Immature natural killer cell (primary cell): ENCODE measurements at places on chromosomes 3 and 15.
A peak's percentile ranks its signal among the peaks of the same experiment; 100 is the strongest.

- no peak overlapping the region for H3K27ac ChIP-seq
- DNase-seq, result peak; percentile 23
- no peaks in the 10 kb centered on the region for H3K4me1 ChIP-seq
- H3K27me3 ChIP-seq, result peaks cover 4% of the 10 kb centered on the region
- no peaks in the 10 kb centered on the region for H3K36me3 ChIP-seq
Observed at GRCh38 chr3:122392868-122393844, 9.2 kb downstream of the FAM162A start.

GRCh38 chr3:127440384-127440783 is 150.1 kb downstream of the TPRA1 start:
- H3K27me3 ChIP-seq, result peaks cover 7% of the 10 kb centered on the region
- no peak for DNase-seq
- H3K4me1 ChIP-seq, result no peaks in the 10 kb centered on the region
- H3K27ac ChIP-seq, result no peak overlapping the region

DNA sequence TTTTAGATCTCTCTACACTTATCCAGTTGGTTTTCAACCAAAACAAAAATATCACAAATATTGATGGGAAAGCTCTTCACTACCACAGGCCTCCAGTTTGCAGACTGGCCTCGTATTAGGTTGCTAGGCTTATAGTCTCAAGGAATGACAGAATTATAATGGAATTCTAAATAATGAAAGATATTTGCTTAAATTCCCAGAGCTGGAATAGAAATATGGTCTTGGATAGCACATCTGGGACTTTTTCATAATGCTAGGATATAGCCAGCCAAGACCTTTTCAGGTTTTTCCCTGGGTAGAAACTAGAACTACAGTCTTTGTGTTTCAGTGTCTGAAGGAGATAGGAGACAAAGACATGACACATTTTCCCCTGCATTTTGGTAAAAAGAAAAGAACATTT is 121.9 kb upstream of the STAC start:
- H3K4me1 ChIP-seq, result no peaks in the 10 kb centered on the region
- DNase-seq, result no peak
- H3K36me3 ChIP-seq, result no peaks in the 10 kb centered on the region
- H3K4me3 ChIP-seq, result no peak overlapping the region
- H3K27me3 ChIP-seq, result no peaks in the 10 kb centered on the region

GRCh38 chr3:37241880-37242279 is 67.5 kb upstream of the LRRFIP2 start:
- peaks cover 8% of the 10 kb centered on the region for H3K27me3 ChIP-seq
- peaks cover 39% of the 10 kb centered on the region for H3K4me1 ChIP-seq
- no peaks in the 10 kb centered on the region for H3K36me3 ChIP-seq
- H3K4me3 ChIP-seq, result peak overlapping the region; percentile 96
- no peak for DNase-seq
- H3K27ac ChIP-seq, result peak overlapping the region; percentile 99

DNA sequence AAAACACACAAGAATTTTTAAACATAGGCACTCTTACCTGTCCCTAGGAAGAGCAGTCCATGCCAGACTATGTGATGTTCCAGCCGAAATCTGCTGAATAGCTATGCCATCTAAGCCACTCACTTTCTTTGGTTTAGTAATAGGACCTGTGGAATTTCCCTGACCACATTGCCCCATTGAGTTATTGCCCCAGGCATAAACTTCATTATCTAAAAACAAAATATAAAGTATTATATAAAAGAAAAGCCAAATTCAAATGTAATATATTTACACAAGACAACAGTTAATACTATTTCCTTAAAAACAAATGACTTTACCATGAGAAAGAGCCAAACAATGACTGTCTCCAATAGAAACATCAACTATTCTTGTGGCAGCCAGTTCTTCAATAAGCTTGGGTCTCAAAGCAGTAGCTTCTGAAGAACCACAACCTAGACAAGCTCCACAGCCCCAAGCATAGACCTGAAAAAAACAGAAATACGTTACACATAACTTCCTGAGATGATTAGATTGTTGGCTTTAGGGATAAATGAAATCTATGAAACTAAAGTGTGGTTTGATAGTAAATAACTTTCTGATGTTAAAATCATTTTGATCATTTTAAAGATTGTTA is 84.3 kb downstream of the HERC1 start:
- no peak for DNase-seq
- no peak overlapping the region for H3K4me3 ChIP-seq
- H3K27me3 ChIP-seq, result no peaks in the 10 kb centered on the region
- no peaks in the 10 kb centered on the region for H3K4me1 ChIP-seq
